ENCODE measurements at places on chromosomes 6 and 20. TPM values are rescaled to one million over a fixed set of nuclear protein-coding genes. Genes with fewer than 3 reads are reported as not detected.

Gene SIRPB1
- total RNA-seq, result not detected

- DNase-seq, result no peak
Measured at GRCh38 chr6:24721461-24722215, 2.7 kb upstream of the C6orf62 start.

DNA sequence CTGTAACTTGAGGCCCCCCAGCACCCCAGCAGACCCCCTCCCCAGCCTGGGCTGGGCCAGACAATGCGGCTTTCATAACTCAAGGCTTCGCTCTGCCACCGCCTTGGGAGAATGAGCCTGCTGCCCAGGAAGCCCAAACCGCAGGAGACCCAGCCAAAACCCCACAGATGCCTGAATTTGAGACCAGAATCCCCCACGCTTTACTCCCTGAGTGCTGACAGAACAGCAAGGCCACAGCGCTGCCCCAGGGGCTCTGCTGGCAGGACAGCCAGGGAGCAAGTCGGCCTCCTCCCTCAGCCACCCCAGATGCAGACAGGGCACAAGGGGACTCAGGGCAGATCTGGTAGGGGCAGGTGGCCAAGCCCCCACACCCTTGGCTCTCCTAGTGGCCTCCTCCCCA lies 2.2 kb downstream of the MDFI start:
- DNase-seq, result no peak

Gene VNN1
- not detected for total RNA-seq

DNA sequence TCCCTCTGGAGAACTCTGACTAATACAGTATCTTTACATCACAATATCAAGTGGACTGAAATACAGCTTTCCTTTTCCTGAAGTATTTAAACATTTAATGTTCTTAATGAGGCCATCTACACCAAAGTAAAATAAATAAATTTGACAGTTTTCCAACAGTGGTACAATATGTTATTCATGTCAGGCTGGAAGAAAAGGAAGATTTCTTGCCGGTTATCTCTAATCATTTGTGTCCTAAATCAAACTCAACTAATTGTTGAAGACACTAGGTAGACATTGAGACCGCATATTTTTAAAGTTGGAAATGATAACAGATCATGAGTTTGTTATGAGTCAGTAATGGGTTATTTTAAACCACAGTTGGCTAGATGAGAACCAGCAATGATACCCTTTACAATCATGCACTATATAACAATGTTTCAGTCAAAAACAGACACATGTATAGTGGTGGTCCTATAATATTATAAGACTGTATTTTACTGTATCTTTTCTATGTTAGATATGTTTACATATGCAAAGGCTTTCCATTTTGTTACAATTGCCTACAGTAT lies 241.6 kb downstream of the LMBRD1 start:
- DNase-seq, result no peak

Gene ZNF343
- total RNA-seq, result 6.4 TPM

DNA sequence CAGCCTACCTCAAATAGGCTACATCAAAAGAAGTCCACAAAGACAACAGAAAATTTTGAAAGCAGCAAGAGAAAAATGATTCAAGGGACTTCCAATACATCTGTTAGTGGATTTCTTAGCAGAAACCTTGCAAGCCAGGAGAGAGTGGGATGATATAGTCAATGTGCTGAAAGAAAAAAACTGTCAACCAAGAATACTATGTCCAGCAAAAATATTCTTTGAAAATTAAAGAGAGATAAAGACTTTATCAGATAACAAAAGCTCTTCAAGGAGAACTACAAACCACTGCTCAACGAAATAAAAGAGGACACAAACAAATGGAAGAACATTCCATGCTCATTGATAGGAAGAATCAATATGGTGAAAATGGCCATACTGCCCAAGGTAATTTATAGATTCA lies 34.0 kb downstream of the MCHR2 start:
- DNase-seq, result no peak

- peak; percentile 63 for DNase-seq
Measured at GRCh38 chr6:54846857-54847674, 495 bp downstream of the FAM83B start.

- DNase-seq, result no peak
Measured at GRCh38 chr6:111474106-111474505, 8.9 kb downstream of the REV3L start.

DNA sequence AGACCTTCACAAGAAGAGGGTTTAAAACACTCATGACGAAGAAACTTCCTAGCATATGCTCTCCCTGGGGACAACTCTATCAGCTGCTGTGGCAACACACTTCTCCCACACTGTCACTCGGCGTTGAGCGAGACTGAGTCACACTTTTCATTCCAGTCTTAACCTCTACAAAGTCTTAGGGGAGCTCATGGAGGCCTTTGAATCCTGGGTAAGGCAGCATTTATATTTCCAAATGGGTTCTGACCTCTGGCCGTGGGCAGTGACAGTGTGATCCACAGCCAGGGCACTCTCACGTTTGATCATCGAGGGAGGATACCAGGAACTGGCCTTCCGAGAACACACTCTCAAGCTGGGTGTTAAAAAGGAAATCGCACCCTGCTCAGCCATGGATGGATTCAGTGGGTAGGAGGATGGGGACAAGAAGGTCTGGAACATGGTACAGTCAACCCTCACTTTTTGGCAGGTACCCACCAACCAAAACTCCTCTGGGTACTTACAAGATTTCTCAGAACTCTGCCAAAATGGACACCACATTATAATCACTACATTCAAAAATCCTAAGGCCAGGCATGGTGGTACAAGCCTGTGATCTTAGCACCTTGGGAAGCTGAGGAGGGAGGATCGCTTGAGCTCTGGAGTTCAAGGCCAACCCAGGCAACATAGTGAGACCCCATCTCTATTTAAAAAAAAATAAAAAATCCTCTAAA lies 19.6 kb downstream of the RRBP1 start:
- no peak for DNase-seq

GRCh38 chr6:11869672-11870340 lies 91.2 kb upstream of the ADTRP start:
- peak; percentile 10 for DNase-seq

DNA sequence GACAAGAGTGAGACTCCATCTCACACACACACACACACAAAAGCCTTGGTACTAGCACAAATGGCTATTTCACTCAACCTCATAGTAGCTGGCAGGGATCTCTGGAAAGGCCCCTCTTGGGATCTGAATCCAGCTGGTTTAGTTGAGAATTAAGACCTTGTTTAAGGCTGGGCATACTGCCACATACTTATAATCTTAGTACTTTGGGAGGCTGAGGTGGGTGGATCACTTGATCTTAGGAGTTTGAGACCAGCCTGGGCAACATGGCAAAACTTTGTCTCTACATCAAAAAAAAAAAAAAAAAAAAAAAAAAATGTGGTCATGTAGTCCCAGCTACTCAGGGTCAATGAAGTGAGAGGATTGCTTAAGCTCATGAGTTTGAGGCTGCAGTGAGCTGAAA lies 628.3 kb downstream of the MMUT start:
- DNase-seq, result no peak

Gene BEND6
- 6.7 TPM for total RNA-seq

DNA sequence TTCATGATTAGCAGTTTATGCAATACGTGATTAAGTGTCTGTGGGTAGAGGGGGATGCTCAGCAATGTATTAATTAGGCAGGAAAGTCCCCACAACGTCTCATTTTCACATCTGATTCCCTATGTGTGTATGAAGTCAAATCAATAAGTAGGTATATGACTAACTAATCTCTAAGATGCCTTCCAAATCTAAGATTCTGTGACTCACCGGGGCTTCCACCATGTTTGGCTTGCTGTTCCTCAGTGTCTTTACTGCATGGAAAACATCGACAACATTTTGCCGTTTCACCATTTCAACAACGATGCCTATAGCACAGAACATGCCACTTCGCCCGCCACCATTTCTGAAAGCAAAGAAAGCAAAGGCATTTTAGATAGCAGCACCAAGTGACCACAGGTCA lies 72.0 kb upstream of the THEMIS start:
- DNase-seq, result no peak

Gene NKX2-2
- total RNA-seq, result not detected

- no peak for DNase-seq
Measured at GRCh38 chr6:121498481-121499276, 63.2 kb downstream of the GJA1 start.

Gene VGLL2
- 0.12 TPM for total RNA-seq

- DNase-seq, result no peak
Measured at GRCh38 chr6:144715344-144715743, 430.2 kb downstream of the UTRN start.

GRCh38 chr6:34671801-34672656 lies 24.5 kb downstream of the ILRUN start:
- no peak for DNase-seq

DNA sequence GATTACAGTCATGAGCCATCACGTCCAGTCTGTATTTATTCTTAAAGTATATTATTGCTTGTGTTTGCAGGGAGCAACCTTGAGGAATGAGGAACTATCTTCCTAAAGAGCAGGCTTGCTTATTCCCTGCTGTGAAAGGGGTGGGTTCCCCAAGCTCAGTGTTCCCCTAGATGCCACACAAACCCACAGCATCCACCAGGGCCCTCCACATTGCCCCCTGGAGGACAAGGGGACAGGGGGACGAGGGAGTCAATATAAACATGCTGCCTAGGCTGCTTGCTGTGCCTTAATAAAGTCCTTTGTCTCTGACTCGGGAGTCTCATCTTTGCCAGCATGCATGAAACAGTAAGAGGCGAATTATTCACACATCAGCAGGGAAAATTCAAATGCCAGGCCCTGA lies 8.0 kb upstream of the IDH3B start:
- DNase-seq, result peak; percentile 77

Gene SMLR1
- not detected for total RNA-seq

DNA sequence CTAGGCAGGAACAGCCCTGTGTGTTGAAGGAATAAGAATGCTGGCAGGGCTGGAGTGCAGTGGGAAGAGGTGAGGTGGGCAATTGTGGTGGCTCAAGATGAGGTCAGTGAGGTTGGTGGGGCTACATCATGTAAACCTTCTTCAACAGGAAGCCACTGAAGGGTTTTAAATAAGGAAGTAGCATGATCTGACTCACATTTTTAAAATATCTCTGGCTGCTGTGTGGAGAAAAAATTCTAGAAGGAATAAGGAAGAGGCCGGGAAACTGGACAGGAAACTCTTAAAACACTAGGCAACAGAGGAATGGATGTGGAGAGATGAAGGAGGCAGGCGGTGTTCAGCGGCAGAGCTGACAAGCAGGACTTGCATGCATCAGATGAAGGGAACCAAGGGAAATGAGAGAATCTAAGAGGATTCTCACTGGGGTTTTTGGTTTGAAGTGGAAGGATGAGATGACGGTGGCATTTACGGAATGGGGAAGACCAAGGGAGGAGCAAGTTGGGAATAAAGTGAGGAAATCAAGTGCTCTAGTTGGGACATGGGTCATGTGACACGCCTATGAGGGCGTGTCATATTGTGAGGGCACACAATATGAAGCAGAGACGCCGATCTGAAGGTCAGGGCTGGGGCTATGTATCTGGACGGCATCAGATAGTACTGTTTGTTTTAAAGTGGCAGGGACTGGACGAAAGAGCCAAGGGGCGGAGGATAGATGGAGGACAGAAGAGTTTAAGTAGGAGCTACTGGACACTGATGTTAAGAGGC lies 18.2 kb downstream of the TMEM242 start:
- DNase-seq, result no peak

DNA sequence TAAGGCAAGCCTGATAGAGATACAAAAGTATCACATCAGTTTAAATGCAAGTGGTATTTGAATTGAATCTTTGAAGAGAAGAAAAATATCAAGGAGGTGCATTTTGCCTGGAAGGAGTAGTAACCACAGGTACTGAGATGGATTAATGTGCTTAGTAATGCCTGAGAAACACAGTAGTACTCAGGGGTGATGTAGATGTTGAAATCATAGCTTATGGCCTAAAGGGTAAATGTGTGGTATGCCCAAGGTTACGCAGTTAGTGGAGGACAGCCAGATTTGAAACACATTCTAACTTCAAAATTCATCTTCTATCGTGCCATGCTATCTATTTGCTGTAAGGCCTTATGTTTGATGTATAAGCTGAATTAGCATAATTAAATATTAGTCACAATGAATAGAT lies 55.9 kb downstream of the STXBP5 start:
- DNase-seq, result no peak

DNA sequence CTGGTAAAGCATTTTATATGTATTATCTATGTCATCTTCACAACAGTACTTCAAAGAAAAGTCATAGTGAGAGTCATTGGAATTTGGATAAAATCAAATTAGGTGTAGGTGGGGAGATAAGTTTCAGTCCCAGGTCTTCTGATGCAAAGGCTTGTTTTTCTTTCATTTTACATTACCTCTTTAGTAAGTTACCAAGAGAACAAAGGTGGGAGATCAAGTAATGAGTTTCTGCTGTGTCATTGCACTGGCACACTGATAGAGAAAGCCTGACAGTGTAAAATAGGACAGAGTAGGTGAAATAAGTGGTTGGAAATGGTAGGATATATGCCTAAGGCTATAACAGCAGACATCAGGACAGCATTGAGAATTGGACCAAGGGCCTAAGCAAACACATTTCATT lies 250.4 kb downstream of the NKAIN2 start:
- DNase-seq, result no peak

Measured in GM23338 (cell line).